ENCODE measurements at places on chromosomes 6 and 20. TPM values are rescaled to one million over a fixed set of nuclear protein-coding genes. Genes with fewer than 3 reads are reported as not detected.

The TCF21 gene
- not detected for total RNA-seq

The BPIFB1 gene
- not detected for total RNA-seq

The SCRT2 gene
- total RNA-seq: not detected

The BPIFB2 gene
- total RNA-seq: not detected

The COL10A1 gene
- not detected for total RNA-seq

GRCh38 chr20:47740862-47741184, 44.5 kb downstream of the SULF2 start:
- DNase-seq: no peak

GRCh38 chr6:21348504-21349195, 244.9 kb upstream of the SOX4 start:
- DNase-seq: no peak

DNA sequence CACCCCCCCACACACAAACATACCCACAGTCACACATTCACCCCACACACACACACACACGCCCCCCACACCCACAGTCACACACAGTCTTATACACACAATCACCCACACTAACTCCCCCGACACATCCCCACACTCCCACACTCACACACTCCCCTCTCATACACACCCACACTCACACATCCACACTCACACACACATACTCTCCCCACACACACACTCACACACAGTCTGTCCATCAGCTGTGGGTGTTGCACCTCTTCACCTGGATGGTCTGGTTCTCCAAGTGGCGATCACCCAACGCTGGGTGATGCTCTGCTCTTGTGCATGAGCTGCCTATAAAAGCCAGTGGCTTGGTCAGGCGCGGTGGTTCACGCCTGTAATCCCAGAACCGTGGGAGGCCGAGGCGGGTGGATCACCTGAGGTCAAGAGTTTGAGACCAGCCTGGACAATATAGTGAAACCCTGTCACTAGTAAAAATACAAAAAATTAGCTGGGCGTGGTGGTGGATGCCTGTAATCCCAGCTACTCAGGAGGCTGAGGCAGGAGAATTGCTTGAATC, 158.9 kb downstream of the SMOC2 start:
- DNase-seq: no peak

DNA sequence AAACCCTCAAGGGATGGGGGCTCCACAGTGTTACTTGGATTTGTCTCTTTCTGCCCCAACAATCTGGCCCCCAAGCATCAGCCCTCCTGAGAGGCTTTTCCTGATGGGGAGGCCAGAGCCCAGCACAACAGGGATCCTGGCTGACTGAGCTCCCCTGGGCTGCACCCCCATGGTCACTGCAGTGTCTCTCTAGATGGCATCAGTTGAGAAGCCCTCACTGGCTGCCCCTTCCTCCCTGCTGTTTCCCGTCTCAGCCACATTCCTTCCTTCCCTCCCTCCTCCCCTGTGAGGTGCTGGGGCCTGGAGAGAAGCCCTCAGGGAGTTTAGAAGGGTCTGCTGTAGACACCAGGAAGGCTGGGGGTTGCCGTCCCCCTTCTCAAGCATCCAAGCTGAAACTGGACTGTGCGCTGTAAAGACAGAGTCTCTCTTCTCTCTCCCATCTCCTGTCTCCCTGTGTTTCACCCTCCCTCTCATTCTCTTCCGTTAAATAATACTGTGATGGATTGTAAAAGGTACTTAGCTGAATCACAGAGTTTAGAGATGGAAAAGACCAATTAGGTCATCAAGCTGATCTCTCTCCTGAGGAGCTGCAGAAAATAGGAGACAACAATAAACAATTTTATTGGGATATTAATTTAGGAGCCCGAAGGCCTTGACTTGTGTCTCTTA, 29.7 kb downstream of the SAYSD1 start:
- DNase-seq: no peak

DNA sequence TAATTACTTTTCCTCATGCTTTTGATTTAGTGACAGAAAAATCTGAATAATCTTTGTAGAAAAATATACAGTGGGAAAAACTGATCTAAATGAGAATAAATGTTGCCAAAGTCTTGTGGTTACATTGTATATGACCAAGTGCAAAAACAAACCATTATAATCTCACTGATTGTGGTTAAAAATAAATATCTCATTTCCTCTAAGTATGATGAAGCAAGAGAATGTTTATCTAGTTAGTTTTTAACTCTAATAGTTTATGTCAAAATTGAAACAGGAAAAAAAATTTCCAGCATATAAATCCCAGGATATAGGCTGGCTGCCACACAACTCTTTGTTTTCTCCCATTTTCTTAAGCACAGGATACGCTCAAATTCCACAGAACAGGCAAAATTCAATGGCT, 392.7 kb upstream of the ID4 start:
- no peak for DNase-seq

GRCh38 chr6:15420959-15421438, 175.1 kb downstream of the JARID2 start:
- DNase-seq: peak; percentile 60

DNA sequence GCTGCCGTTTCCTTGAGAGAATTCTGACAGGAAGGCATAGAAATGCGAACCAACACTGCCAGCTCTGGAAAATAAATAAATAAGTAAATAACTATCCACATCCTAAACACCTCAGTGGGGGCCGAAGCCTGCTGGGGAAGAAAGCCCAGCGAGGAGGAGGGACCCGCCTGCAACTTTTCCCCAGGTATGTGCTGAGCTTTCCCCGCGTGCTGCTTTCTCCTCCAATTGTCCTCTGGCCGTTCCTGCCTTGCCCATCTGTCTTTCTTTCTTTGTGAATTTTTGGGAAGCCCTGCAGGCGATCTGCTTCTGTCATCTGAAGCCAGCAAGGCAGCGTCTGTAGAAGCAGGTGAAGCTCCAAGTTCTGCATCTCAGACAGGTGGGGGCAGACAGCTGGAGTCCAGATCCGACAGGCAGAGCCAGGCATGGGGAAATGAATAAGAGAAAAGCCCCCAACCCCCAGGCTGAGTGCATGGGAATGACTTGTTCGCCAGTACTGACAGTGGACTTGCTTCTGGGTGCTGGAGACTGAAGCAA, 49.2 kb upstream of the IL17A start:
- DNase-seq: no peak

GRCh38 chr6:158060455-158061360, 79.0 kb downstream of the SYNJ2 start:
- peak; percentile 96 for DNase-seq

- no peak for DNase-seq
These were observed 12.5 kb downstream of the SESN1 start for GRCh38 chr6:109082188-109082577.

DNA sequence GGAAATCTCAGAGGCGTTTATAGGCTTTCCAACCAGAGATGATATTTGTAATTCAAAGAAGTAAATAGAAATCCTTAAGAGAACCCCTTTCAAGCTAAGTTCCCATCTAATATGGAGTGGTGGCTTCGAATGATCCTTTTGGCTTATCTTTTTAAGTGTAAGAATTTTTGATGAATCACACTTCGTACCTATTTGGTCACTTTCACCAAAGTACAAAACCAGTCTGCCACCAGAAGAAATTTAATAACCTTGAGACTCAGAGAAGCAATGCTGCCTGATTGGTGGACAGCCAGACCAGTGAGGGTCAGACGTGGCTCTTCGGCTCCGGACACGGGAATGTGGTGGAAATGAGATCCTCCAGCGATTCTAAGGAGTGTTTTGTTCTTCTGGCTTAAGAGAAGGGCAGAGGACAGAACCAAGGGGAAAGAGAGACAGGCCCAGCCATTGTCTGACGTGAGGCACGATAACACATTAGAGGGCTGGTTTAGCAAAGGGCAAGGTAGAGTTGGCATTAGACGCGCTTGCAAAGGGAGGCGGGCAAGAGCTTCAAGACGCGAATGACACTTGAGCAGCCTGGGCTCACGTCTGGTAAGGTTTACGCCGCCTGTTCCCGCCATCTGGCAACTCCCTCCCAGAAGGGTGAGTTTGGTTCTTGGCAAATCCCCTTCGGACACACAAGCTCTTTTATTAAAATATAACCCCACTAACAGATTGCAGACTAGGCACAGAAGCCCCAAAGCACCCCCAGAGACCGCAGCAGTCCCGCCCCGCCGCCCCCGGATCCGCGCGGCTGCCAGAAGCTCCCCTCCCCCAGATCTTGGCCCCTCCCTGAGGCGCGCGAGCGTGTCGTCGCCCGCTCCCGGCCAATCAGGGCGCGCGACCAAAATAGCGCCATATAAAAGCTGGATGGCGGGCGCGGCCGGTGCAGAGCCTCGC, 50.0 kb upstream of the EZR start:
- no peak for DNase-seq

DNA sequence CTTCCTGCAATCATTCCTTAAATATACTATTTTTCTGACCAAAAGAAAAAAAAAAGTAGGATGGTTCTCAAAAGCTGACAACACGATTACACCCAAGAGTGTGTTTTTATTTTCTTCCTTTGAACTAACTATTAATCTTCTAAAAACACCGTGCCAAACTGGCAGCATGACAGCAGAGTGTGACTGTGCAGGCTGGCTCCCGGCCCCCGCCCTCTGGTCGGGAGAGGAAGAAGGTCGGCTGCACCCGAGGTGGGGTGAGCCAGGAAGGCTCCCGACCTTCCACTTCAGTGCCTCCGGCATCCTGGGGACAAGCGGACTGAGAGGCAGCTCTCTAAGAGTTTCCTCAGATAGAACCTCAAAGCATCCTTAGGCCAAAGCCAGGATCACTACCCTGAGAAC, 29.2 kb downstream of the SLC22A23 start:
- DNase-seq: peak; percentile 30

- DNase-seq: no peak
These were observed 754.6 kb upstream of the MMS22L start for GRCh38 chr6:98037571-98037970.

GRCh38 chr6:150175586-150176151, 32.8 kb downstream of the PPP1R14C start:
- no peak for DNase-seq

DNA sequence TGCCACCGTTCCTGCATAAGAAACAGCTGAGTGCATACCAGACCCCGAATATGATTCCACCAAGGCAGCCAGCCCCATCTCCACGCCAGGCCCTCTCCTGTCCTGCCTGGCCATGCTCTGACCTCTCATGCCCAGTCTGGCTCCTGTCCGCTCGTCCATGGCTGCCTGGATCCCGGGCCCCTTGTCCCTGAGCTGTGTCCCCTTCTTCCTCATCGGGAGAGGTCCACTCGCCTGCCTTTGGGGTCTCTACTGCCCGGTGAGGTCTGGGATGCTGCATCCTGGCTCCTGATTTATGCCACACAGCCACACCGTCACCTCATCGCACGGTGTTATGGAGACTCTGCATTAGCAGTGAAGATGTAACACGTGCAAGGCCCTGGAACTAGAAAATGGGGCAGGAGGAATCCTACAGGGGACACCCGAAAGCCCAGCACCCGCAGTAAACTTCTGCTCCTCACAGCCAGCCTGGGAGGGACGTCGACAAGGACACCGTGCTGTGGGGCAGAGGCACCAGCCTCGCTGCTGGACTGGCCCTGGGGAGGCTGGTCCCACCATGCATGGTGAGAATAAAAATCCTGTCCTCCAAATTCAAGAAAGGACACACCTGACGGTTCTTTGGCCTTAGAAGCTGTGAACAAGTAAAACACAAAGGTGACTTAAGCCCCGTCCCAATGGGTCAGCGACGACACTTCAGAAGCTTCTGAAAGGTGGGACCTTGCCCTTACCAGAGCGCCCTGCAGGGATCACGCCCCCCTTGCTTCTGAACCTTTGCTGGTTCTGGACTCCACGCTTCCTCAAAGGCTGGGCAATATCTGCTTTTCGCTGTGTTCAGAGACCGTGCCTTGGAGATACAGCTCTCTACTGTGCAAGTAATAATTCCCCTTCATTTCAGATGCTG, 103.0 kb downstream of the DLL1 start:
- DNase-seq: no peak

- no peak for DNase-seq
These were observed 189.2 kb upstream of the EXOC2 start for GRCh38 chr6:882084-882598.

DNA sequence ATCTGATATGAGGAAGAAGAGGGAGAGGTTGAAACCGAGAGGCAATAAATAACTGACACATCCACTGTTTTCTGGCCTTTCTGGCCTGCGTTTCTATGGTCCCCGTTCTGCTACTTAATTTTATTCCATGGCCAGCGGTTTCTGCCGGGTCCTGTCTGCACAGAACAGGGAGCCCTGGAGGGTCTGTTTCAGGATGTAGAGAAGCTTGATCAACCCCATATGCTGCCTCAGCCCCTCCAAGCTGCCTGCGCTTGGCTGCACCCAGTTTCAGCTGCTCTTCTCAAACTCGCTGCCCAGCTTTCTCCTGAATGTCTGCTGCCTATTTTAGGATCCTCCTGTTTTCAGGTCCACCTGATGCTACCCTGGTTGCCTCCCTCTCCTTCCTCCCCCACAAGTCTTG, 18.5 kb upstream of the PACSIN1 start:
- no peak for DNase-seq
